Cortex of kidney (tissue), 1 donor: ENCODE measurements at places on chromosomes 5 and 9.

DNA sequence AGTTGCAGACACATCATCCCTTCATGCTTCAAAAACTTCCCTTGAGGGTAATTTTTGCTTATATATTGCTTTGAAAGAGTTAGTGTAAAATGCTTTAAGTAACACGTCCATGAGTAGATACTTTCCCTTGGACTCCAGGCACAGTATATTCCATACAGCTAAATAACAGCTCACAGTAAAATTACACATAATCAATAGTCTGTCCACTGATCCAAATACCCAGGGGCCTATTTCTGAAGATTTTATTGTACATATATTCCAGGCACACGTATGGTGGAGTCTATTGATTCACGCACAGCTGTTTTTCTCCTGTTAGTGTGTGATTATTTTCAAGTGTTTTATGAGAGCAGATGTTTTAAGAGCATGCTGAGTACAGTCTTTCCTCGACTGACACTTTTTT lies 223.7 kb upstream of the GRAMD2B start:
- DNase-seq, result no peak

GRCh38 chr5:60274747-60275146 lies 381.2 kb upstream of the PDE4D start:
- DNase-seq, result no peak

DNA sequence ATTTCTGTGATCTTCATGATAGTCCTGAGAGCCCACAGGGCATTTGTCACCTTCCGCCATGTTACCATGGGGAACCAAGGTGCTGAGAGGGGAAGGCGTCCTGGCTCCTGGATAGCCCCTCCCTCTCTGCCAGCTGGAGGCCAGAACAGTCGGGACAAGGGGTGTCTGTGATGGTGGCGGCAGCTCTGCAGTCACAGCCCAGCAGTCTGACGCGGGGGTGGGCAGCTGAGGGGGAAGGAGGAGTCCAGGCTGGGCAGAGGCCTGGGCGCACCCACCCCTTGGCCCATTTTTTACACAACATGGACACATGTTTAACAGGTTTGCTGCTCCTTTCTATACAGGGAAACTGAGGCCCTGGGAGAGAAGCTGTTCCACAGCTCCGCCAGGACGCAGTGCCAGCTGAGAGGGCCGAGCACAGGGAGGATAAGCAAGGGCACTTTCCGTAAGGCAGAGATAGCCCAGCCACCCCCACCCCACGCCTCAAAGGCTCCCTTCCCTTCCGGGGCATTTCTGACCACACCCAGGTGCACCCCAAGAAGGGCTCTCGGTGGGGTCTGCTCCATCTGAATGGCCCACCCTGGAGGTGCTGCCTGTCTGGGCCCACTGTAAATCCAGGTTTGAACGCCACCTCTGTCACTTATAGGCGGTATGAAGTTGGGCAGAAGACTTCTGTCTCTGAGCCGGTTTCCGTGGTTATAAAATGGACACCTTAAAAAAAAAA lies 17.1 kb downstream of the LRRC8A start:
- no peak for DNase-seq

DNA sequence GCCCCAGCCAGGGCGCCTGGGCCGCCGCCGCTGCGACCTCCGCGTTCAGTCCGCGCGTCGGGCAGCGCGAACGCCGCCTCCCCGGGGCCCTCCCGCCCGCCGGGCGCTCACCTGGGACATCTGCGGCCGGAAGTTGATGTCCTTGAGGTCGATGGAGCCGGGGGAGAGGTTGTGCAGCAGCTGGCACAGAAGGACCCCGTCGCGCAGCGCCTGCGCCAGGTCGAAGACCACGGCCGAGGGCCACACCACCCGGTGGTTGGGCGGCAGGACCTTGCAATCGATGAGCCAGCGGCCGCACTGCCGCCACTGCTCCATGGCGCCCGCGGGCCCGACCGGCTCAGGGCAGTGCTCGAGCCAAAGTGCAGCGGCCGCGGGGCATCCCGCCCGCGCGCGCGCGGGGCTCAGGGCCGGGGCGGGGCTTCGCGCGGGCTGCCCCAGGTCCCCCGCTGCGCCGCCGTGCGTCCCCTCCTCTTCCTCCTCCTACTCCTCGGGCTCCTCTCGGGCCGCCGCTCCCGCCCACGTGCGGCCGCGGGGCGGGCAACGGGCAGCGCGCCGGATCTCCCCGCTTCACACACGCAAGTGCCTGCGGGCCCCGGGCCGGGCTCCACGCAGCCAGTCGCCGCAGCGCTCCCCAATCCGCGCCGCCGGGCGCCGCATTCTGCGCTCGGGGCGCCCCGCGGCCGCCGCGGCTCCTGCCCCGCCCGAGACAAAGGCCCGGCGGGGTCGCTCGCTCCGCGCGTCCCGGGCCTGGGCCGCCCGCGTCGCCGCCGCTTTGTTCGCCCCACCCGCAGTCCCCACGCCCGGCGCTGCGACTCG lies at the start of gene VAV2:
TSS of gene VAV2 (minus strand) at position 361 of the 816 bp plus-strand sequence. CDS start at position 315, 46 bp downstream.
- no peak for DNase-seq

GRCh38 chr5:127802477-127802865 lies 99.3 kb downstream of the CCDC192 start:
- no peak for DNase-seq

DNA sequence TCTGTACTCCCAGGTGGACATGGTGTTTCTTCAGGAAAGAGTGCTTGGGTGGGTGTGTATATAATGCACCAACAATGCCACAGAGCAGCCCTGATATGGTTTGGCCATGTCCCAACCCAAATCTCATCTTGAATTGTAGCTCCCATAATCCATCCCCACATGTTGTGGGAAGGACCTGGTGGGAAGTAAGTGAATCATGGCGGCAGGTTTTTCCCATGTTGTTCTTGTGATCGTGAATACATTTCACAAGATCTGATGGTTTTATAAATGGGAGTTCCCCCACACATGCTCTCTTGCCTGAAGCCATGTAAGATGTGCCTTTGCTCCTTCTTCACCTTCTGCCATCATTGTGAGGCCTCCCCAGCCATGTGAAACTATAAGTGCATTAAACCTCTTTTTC lies 158.5 kb downstream of the NR3C1 start:
- no peak for DNase-seq

DNA sequence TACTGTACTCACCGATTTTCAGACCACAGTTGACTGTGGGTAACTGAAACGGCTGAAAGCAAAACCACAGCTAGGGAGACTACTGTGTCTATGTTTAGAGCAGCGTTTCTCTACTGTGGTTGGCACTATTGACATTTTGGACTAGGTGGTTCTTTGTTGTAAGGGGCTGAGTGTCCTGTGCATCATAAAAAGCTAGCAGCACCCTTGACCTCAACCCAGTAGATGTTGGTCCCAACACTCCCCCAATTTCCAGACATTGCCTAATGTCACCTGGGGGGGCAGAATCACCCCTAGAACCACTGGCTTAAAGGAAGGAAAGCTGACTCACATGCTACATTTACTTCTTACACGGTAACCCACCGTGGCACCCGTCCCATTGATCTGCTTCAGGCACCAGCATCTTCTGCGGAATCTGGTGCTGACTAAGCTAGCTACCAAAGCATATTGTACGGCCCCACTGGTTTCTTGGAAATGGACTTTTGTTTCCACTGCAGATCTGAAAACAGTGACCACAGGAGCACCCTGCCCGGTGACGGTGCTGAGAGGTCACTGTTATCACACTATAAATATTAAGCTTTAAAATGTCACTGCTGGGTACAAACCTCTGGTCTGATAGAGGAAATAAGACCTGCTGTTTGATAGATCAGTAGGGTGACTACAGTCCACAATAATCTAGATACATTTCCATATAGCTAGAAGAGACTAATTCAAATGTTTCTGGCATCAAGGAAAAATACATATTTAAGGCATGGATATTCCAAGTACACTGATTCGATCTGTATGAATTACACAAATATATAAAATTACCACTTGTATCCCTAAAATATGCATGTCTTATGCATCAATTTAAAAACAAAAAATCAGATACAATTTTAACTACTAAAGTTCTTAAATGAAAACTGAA lies 151.4 kb downstream of the HSD17B3 start:
- no peak for DNase-seq

DNA sequence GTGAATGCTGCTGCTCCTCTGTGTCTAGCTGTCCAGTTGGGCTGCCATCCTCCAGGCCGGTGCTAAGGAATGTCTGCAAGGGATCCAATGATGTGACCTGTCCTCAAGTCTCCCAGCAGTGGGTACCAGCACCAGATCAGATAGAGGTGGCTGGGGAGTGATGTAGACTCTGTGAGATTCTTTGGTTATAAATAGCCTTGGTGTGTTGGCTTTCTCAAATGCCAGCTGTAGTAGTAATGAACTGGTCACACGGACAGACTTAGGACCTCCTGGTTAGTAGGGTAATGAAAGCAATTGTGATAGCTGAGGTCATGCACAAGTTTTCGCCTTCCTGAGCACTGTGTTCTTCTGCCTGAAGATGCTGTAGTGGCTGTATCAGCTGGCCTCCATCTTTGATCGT lies 29.9 kb upstream of the RANBP6 start:
- DNase-seq, result no peak

DNA sequence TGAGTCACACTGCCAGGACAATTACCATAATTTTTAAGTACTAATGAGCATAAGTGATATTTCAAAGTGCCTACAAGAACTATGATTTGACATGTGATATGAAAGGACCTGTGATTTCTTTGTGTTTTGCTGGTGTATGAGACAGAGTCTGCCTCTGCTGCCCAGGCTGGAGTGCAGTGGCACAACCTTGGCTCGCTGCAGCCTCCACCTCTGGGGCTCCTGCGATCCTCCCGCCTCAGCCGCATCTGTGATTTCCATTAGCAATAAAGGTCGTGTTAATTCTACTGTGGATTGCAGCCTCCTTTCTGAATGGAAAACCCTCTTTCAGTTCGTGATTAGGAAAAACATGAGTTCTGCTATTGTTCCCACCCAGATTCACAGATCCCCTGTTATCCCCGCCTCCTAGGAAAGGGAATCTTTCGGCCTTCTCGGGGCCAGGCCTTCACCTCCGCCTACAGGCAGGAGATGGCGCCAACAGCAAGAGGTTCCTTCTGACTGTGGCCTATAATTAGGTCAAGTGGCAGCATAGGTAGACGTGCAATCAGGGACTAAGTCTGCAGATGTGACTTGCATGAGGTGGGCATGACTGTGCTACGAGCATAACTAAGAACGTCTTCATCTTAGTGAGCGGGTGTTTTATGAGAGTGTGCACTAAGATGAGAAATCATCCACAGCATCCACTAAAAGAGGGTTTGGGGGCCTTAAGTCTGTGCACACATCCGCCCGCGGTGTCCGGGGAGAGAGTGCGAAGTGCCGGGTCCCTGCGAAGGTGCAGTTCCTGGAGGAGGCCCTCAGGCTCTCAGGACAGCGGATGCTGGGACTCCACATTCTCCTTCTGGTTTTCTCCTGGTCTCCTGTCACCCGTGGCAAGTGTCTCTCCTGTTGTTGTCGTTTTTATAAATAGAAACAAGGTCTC lies 23.1 kb downstream of the TRIM7 start:
- DNase-seq, result no peak

GRCh38 chr5:127967323-127967982 lies 116.1 kb upstream of the SLC12A2 start:
- no peak for DNase-seq

- DNase-seq, result no peak
Measured at GRCh38 chr5:97106216-97106581, 36.2 kb downstream of the LIX1 start.

- no peak for DNase-seq
Measured at GRCh38 chr5:78006449-78006848, 230.3 kb upstream of the TBCA start.
